ENCODE measurements at places on chromosomes 16 and 17.

DNA sequence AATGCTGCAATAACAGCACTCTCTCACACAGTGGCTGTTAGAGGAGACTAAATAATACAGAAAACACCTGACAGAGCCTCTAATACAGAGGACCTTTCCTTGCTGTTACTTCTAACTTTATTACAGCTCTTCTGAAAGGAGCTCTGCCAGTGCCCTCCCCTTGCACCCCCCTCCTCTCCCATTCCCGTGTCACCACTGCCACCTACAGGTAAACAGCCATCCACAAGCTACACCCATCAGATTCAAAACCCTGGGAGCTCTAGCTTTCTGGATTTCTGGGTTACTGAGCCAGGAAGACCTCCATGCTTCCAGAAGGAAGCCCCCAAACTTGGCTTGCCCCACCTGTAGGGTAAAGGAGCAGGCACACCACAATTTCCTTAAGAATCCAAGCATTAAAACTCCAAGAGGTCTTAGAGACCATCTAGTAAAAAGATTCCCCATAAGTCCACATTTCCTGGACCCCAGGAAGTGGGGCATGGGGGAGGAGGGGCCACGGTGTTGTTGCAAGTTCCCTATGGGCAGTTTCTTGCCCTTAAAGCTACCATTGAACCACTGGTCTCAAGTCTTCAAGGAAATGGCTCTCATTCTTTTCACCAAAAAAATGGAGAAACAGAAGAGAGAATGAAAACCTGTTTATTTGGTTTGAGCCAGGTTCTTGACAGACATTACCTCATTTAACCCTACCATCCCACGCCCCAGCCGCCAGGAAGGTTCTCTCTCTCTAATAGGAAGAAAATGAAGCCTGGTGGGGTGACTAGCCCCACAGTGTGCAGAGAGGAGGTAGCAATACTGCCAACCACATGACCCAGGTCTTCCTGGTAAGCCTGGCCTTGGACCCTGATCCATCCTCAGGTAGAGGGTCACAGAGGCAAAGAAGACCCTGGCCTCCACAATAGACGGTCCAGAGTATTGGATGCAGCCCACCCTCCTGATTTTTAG, 52.8 kb downstream of the TOM1L2 start:
- DNase-seq, result peak; percentile 65

- DNase-seq, result no peak
Measured at GRCh38 chr16:14364386-14365199, 265.5 kb downstream of the PARN start.

- no peak for DNase-seq
Measured at GRCh38 chr16:27721531-27722181, 171.7 kb downstream of the KATNIP start.

- no peak for DNase-seq
Measured at GRCh38 chr17:71004413-71004812, 835.1 kb downstream of the KCNJ2 start.

DNA sequence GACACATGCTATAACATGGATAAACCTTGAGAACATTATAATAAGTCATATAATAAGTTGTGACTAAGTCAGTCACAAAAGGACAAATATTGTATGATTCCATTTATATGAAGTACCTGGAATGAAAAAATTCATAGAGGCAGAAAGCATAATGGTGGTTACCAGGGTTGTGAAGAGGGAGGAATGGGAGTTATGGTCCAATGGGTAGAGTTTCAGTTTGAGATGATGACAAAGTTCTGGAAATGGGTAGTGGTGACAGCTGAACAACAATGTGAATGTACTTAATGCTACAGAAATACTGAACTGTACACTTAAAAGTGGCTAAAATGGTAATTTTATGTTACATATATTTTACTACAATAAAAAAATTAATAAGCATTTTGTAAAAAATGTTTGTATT, 49.7 kb downstream of the MYO1D start:
- DNase-seq, result no peak

DNA sequence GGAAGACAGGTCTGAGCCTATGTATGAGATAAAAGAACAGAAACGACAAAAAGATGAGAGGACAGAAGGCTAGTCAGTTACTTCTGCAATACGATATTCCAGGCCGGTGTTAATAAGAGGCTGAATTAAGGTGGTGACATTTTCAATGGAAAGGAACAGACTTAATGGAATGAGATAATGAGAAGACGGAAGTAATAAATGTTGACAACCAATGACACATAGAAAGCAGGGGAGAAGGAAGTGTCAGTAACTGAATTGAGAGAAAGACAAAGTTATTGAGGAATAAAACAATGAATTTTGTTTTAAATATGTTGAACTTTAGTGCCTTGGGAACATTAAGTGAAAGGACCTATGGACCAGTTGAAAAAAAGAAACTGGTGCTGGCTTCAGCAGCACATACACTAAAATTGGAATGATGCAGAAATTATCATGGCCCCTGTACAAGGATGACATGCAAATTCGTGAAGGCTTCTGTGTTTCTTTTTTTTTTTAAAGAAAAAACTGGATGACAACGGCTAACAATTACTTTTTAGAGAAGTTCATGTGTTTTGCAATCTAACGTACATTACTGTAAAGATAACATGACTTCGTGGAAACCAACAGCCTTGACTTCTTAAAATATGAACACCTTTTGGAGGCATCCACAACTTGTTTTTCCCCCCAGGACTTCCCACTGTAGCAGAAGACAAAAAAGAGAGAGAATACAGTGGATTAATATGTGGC, 18.5 kb upstream of the CPD start:
- DNase-seq, result no peak

DNA sequence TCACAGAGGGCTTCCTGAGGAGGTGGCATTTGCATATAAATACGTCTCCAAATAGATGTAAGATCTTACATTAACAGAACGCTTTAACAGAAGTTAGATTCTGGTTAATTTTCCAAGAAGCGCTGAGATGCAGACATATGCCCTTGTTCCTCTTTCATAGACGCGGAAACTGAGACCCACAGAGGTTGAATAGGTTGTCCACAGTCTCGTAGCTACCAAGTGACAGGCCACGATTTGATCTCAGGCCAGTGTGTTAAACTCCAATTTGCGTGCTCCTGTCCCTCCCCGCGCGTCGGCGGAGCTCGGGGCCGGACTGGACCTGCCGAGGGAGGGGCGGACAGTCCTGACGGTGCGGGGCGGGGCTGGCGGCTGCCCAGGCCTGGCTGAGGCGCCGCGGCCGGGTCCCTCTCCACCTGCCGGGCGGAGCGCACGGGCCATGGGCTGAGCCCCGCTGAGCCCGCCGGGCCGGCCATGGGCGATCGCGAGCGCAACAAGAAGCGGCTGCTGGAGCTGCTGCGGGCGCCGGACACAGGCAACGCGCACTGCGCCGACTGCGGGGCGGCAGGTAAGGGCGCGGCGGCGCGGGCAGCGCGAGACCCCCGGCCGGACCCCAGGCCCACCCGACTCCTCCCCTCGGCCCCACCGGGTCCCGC, at the start of gene ADAP2:
Gene ADAP2 (plus strand): TSS at position 402 of the 653 bp plus-strand sequence. CDS start 70 bp downstream, at position 472.
- DNase-seq, result peak; percentile 61

DNA sequence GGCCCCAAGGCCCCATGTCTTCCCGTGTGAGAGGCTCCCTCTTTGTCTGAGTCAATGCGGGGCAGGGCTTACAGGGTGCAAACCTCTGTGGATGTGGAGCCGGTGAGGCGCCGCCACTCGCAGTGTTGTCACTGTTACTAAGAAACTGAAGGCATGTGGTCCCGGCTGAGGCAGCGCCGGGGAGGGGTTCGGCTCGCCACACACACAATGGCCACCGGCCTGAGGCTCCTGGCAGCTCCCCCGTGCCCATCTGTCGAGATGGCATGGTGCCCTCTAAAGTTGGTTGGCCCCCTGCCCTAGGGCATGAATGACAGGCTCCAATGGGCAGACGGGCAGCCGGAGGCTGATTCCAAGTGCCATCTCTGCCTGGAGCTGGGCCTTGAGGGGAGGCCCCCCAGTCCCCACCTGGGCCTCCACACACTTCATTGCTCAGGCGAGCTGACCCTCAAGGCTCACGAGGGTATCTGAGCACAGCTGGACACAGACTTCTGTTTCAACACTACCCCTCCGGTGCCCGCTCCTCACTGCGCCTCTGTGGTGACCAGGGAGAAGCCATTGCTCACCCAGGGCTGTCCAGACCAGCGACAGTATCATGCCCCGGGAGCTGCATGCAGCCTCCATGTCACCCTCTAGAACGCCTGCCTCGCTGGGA, 137.2 kb downstream of the C16orf78 start:
- peak; percentile 45 for DNase-seq

- no peak for DNase-seq
Measured at GRCh38 chr17:80821546-80821945, 170.1 kb upstream of the CHMP6 start.

All from frontal cortex (tissue), 4 donors.